Dorsolateral prefrontal cortex (tissue), 122 donors: ENCODE measurements at places on chromosomes 6 and 20. TPM values are rescaled to one million over a fixed set of nuclear protein-coding genes. Genes with fewer than 3 reads are reported as not detected.

- DNase-seq = no peak
Observed at GRCh38 chr6:163947276-163947675, 532.8 kb downstream of the QKI start.

DNA sequence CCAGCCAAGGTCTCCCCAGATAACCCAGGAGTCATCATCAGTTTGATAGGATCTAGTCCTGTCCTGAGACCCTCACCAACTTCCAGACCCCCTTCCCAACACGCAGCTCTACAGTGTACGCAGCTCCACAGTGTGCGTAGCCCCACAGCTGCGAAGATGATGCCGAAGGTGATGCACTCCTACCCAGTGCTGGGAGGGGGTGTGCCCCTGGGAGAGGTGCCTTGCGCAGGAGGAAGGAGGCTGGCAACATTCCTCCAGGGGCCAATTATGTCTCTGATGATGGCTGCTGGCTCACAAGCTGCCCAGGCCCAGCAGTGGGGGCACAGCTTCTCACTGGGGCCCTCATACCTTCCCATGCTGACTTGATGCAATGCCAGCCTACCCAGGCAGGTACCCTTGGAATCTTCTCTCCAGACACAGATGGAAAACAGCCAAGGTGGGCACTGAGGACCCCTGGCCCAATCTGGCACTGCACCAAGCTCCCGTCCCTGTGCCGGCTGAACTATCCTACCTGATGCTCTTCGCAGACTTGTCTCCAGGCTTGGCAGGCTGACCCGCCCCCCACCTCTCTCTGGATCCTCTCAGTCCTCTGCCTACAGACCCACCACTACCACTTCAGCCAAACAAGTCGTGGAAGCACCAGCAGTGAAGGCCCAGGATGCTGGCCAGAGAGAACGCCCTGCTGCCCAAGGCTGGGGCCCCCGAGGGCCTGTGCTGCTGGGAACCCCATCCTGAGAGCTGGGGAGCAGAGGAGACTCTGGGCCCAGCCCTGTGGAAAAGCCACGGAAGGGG lies 1.4 kb downstream of the ZNF512B start:
- no peak for DNase-seq

DNA sequence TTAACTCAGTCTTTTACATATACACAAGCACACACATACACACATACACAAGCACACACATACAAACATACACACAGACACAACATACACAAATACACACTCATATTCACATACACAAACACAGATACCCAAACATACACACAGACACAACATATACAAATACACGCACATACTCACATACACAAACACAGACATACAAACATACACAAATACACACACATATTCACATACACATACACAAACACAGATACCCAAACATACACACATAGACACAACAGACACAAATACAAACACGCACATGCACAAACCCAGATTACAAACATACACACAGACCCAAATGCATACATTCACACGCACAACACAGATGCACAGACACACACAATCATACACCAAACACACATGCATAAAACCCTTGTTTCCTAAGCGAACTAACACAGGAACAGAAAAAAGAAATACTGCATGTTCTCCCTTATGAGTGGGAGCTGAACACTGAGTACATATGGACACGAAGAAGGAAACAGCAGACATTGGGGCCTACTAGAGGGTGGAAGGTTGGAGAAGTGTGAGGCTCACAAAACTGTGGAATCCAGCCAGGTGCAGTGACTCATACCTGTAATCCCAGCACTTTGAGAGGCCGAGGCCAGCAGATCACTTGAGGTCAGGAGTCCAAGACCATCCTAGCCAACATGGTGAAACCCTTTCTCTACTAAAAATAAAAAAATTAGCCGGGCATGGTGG lies 34.2 kb downstream of the PIM1 start:
- no peak for DNase-seq

Gene ECT2L
- 0.36 TPM for total RNA-seq

Gene TSHZ2
- total RNA-seq = 8.6 TPM
